Spleen (tissue), 13 donors: ENCODE measurements at places on chromosomes 2 and 18. TPM values are rescaled to one million over a fixed set of nuclear protein-coding genes. Genes with fewer than 3 reads are reported as not detected.

Gene AMER3
- not detected for total RNA-seq

Gene L3MBTL4
- 13.4 TPM for total RNA-seq

Gene PDE11A
- total RNA-seq, result not detected

Gene KLHL14
- total RNA-seq, result 12.4 TPM

Gene DSEL
- 7.1 TPM for total RNA-seq

Gene CELF4
- 2.8 TPM for total RNA-seq

DNA sequence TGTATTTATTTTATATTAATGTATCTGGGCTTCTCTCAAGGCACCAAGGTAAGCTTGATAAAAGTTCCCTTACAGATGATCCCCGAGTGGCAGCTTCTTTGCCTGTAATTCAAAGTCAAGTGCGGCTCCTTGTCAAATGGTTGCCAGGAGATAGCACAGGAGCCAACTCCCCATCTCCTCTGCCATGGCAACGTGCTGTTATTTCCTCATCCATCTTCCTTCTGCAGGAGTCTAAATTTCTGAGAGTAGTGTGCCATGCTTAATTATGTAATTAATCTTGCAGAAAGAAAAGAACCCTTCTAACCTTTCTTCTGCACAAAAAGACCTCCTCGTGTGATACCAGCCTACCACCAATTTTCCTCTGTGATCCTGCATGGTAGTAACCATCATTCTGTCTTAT, 46.2 kb upstream of the ACMSD start:
- DNase-seq, result no peak

GRCh38 chr2:237569896-237570295, 3.5 kb downstream of the PRLH start:
- peak; percentile 29 for DNase-seq

DNA sequence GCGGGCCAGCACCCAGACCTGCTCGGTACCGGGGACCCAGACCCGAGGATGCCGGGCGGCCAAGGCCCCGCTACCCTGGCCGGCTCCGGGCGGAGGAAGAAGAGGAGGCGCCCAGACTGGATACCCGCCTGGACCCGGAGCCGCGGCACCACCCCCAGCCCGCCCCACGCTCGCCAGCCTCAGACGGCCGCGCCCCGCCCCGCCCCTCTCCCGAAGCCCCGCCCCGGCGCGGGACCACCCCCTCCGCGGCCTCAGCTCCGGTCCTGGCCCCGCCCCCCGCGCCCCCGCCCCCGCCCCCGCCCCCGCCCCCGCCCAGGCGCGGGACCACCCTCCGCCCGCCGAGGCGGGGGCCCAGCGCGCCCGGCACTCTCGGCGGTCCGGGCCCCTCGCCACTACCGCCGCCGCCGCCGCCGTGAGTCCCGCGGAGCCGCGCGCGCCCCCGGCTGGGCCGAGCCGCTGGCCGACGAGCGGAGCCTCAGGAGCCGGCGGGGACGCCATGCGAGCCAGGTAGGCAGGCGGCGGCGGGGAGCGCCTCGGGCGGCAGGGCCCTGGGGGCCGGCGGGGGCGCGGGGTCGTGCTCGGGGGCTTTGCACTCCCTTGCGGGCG, at the start of gene SH3BP4:
TSS of gene SH3BP4 (plus strand) at position 354 of the 606 bp plus-strand sequence. CDS start 82,986 bp downstream, outside the sequence.
- DNase-seq, result peak; percentile 85

DNA sequence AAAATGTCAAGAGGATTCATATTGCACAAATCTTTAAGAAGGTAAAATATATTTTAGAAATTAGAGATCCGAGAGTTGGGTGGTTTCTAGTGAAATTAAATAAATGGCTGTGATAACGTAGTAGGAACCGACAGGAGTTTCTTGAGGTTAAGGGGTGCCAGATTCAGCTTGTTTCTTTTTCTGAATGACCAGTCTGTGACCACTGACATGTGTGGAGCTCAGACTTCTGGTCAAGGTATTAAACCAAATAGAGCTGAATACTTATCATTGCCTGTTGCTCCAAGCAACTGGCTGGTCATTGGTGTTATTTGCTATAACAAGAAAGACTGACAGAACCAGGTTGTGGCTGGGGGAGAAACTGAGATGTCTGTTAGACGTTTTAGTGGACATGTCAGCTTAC, 408.2 kb upstream of the HS6ST1 start:
- no peak for DNase-seq

- no peak for DNase-seq
Observed at GRCh38 chr2:157197848-157198247, 59.7 kb upstream of the GALNT5 start.

- DNase-seq, result peak; percentile 75
Observed at GRCh38 chr18:48072428-48073204, 142.2 kb upstream of the SMAD2 start.

- DNase-seq, result no peak
Observed at GRCh38 chr2:215888680-215889079, 124.7 kb downstream of the MREG start.

DNA sequence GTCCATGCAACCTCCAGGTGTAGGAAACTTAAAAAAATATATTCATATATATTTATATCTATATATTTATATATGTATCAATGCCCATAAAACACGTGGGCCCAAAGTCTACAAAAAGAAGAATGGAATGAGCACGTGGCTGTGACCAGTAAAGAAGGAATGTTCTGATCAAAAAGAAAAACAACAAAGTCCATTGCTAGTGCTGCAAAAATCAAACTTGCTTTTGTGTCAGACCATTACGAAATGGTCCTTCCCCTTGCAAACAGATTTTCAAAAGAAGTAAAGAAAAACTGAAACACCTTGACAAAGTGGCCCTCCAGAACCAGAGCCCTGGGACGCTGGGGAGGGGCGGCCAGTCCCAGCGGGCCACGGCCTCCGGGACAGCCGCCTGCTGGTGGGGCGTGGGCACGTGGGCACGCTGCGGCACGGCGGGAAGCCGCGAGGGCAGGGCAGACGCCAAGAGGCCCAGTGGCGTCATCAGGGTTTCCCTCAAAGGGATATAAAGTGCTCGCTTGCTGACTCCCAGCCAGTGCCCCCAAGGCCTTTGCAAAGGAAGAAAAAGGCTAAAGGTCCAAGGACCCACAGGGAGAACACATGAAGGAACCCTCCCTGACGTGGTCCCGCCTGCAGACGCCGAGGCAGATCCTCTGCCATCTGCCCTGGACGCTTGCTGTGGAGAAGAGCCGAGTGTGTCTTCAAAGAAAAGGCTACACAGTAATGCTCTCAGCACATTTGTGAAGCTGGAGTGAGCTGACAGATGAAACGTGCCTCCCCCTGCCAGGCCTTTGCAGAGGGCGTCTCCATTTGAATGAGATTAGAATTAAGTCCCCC, 201.8 kb downstream of the TWIST2 start:
- no peak for DNase-seq

DNA sequence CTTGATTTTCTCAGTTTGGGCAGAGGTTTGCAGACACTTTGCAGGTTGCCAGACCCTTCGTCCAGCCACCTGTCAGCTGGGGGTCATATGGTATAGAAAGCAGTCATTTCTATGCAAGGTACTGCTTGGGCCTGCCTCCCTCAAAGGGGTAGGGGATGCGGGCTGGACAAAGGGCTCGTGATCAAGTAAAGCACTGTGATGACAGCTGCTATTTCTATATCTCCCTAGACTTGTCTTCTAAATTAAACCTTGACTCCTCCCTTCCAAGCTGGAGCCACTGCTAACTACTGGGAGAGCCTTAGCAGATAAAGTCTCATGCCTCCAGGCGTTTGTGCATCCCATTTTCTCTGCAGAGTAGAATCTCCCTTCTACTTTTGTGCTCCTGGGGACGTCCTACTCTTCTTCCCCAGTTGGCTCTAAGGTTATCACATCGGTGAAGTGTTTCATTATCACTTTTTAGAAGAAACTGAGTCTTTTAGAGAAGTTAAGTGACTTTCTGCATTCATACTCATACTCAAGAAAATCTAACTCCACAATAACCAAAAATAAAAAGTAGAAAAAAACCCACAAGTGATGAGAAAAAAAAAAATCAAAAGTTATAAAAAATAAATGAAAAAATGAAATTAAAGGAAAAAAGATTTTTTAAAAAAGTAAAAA, 710 bp upstream of the XRCC5 start:
- no peak for DNase-seq

GRCh38 chr2:69694894-69695849, 46.8 kb upstream of the ANXA4 start:
- DNase-seq, result no peak

DNA sequence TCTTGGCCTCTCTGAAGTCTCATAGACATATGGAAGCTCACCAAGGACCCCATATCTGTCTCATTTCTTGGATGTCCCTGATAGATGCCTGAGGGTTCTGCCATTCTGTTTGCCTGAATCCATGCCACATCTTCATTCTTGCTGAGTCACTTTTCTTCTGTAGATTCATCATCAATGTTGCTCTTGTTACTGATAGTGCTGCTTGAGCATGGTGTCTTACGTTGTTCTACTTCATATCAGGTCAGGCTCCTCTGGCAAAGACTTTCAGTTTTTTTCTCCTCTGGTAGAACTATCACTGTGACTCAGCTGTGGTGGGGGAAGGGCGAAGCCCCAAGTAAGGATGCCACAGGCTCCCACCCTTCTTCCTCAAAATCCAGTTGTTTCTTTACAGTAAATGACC, 885.2 kb downstream of the DCDC2C start:
- no peak for DNase-seq
